HT-29 (cell line): ENCODE measurements at places on chromosomes 7 and 10. TPM values are rescaled to one million over a fixed set of nuclear protein-coding genes. Genes with fewer than 3 reads are reported as not detected.

- DNase-seq = no peak
Measured at GRCh38 chr10:81367132-81367531, 507.9 kb upstream of the NRG3 start.

DNA sequence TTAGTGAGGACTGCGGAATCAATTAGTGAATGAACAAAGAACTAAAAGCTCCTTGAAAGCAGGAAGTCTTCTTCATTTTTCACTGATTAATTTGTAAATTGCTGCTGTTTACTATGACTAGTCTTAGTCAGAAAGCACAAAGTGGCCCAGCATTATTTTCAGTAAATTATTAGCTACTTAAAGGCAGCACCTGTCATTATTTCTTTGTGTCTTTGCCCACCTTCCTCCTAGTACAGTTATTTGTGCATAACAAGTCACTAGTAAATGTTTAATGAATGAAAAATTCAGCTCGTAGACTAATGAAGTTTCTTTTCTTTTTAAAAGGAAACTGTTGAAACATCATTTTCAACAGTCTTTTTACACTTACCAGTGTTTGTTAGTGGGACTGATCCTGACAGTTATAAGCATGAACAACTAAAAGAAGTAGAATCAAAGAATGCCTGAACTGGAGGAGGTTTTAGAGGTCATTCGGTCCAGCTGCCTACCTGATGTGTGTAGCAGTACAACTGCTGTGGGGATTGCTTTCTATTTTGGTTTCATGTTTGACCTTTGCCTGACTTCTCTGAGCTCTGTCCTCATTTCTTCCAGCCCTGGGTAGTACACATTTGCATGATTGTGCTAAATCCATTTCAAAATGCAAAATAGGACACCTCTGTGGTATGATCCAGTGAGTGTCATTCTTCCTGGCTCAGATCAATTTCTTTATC is 140.0 kb upstream of the PHYHIPL start:
- no peak for DNase-seq

DNA sequence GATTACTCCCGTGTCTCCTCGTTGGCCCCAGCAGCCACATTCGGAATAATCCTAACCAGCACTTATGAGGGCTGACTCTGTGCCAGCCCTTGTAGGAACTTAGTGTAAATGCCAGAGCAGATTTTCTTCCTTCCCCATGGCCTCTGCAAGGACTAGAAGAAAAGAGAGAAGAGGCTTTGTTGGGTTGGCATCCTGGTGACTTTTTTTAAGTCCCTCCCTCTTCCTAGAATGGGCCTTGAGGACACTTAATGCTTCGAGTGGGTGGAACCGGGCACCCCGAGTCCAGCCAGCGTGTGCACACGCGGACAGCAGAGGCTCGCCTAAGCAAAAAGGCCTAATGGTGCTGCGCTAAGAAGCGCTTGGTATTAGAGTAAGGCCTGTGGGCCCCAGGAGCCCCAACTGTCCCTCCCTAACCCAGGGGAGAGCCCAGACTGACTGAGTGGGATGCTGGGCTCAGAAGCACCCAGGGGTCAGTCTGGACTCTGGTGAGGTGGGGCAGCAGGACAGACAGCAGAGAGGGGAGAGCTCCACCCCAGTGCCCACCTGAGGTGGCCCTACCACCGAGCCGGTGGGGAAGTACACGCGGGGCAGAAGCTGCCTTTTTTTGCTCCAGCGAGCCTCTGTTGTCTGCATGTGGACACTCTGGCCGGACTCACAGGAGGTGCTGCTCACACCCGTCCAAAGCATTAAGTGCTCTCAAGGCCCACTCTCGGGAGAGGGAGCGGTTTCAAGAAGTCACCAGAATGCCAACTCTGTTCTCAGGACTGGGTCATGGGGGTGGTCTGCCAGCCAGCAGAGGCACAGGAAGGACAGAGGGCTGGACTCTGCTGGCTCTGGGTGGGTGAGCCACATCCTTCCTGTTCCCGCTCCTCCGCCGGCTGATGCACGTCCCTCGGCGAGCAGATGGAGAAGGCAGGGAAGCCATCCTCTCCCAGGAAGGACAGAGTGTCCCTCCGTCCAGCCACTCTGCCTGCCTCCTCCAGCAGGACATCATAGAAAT is 12.5 kb downstream of the ITPRIP start:
- DNase-seq = no peak

- no peak for DNase-seq
Measured at GRCh38 chr10:69710008-69710888, 80.2 kb downstream of the FAM241B start.

DNA sequence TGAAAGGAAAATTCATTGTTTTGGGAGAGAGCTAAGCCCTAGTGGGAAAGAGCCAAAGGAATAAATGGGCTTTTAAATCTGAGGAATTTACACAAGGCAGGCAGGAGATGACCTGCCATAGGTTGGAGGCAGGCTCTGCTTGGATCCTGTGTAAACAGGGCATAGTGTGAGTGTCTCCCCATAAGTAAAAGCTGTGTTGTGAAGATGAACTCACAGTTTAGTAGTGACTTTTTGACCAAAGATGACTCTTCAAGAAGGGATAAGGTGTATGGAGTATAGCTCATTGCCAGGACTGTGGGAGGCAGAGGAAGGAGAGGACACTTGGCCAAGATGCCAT is 63.2 kb downstream of the KAT6B start:
- DNase-seq = no peak

DNA sequence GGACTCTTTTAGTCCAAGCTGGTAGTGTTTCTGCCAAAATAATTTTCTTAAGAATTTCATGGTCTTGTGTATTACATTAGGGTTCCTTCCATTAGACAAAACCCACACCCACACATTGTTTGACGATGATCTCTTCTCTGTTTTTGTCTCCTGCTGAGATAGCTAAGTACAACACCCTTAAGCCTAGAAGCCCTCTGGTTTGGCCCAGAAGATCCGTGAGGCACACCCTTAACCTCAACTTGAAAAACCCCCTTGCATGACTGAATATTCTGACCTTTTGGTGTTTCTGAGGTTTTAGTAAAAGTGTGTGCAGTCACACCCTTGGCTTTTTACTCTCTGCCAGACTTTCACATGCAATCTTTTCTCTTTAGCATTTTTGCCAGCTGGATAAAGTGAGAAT is 29.3 kb upstream of the ERCC6 start:
- no peak for DNase-seq

GRCh38 chr10:101561068-101561915 is 26.8 kb downstream of the POLL start:
- no peak for DNase-seq

- DNase-seq = no peak
Measured at GRCh38 chr7:85749696-85750453, 563.0 kb upstream of the SEMA3D start.

DNA sequence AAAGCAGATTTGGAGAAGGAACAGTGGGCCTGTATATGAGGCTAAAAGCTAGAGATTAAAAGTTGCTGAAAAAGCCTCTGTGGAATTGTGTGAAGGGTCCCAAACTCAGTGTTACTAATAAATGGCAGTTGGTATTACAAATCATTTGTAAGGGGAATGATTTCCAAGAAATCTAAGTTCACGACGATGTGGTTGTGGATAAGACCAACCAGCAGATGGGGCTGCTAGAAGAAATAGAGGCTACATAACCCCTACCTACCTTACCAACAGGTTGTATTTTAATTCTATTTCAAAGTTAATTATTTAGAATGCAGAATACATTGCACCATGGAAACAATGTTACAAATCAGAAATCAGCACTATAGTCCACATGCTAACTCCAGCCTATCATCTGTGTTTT is 377.1 kb downstream of the HPSE2 start:
- DNase-seq = peak; percentile 31

HABP2 gene
- not detected in 2 replicates for total RNA-seq

ZNF485 gene
- 1.7 and 7.3 TPM in 2 replicates for total RNA-seq

KLF14 gene
- not detected in 2 replicates for total RNA-seq

TEX36 gene
- total RNA-seq = not detected in 2 replicates

FOXK1 gene
- 40.7 and 63.4 TPM in 2 replicates for total RNA-seq

UPK3B gene
- 96.8 and 102 TPM in 2 replicates for total RNA-seq
